ENCODE measurements at places on chromosomes 12 and 14. TPM values are rescaled to one million over a fixed set of nuclear protein-coding genes. Genes with fewer than 3 reads are reported as not detected.

- DNase-seq, result no peak
Measured at GRCh38 chr12:48349471-48349870, 1.2 kb downstream of the ZNF641 start.

Gene SMIM41
- total RNA-seq, result not detected

DNA sequence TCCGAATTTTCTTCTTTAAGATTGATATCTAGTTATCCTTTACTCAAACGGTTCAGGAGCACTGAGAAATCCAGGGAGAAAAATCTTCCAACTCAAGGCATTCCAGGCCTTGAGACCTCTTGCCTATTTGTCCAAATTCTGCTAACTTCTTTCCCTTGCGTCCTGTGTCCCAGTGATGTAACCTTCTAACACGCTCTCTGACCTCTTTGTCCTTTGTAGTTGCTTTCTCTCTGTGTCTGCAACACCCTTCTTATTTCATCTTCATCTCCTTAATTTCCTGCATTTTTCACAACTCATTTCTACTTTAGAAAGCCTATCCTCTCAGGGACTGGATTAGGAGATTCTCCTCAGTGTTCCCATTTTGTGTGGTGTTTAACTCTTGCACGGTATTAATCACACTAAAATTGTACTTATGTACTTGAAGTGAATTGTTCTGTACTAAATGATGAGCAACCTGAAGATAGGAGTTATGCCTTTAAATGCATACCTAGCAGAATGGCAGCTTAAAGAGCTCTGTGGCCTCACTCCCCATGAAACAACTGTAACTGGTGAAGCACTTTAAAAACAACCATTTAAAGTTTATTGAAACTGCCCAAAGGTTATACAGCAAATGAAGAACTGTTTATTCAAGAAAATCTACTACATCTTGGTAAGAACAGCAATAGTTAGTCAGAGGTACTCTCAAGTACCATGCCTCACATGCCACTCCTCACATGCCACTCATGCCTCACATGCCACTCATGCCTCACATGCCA, 7.4 kb upstream of the SNAPC1 start:
- no peak for DNase-seq

DNA sequence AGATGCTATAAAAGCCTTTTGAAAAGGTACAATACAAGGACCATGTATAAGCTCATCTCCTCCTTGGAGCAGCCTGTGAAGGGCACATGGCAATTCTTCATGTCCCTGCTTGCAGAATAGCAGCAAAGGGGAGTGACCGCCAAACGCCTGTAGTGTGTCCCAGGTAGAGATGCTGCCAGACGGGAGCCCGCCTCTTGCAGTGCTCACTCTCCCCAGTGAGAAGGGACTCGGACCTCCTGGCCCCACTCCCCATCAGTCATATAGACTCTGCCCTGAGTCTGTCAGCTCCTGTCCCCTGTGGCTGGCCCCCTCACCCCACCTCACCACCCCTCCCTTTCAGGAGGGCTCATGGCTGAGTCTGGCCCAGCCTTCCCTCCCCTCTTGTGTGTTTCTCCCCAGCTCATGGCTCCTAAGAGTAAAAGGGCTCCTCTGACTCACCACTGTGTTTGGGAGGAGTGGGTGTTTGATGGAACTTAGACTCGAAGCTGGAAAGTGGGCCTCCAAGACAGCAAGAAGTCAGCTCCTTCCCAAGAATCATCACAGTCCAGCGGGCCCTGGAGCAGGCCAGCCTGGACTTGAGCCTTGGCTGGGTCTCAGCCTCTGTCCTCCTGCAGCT, 40.9 kb downstream of the DEGS2 start:
- DNase-seq, result peak; percentile 21

DNA sequence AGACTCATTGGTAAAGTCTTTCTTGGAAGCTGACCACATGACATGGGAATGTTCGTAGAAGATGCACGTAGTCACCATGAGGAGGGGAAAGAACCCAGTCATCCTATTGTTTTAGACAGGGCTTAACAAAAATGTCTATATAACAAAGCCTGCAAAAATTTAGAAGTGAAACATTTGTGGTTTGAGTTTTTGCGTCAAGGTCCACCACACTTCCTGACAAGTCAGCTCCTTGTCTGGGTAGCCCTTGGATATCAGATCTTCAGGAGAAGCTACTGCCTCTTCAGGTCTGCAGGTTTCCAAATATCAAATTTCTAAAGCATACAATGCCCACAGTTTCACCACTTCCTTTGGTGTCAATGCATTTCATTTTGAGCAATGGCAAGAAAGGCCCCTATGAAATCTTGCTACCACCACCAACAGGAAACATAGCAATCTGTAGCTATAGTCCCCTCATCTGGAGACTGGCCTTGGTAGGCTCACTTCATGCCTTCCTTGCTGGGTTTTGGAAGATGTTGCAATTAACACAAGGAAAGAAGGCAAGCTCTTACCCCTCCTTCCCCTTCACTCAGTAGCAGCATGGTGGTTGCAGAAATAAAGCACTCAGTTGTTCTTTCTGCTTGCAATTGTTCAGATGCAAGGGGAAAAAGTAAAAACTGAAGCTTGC, 235.2 kb downstream of the PCNX1 start:
- DNase-seq, result peak; percentile 60

DNA sequence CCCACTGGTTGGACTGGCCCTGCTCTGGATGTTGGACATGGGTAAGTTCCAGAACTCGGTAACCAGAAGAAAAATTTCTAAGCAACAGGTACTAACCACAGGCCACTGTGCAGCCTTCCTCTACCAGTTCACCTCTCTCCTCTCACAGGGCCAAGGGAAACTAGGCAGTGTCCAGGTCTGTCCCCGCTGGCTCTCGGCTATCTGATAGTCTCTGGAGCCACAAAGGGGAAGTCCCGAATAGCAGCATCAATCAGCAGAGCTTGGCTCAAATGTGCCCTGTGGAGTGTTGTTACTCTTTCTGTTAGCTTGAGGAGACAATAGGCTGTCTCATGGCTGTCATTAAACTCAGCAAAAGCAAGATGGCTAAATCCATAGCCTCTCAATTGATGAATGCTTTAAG, 73.2 kb downstream of the TSPAN11 start:
- no peak for DNase-seq

Gene CLEC2D
- 240 TPM for total RNA-seq

- no peak for DNase-seq
Measured at GRCh38 chr12:43158126-43158525, 393.9 kb downstream of the ADAMTS20 start.

- peak; percentile 74 for DNase-seq
Measured at GRCh38 chr12:122064025-122064777, 14.4 kb upstream of the MLXIP start.

GRCh38 chr14:103294091-103294490, 39.9 kb upstream of the EIF5 start:
- no peak for DNase-seq

- peak; percentile 97 for DNase-seq
Measured at GRCh38 chr14:59188461-59189090, at the start of gene DAAM1. DAAM1 (plus strand) TSS chr14:59188667; CDS start chr14:59263478, 74,811 bp downstream.

DNA sequence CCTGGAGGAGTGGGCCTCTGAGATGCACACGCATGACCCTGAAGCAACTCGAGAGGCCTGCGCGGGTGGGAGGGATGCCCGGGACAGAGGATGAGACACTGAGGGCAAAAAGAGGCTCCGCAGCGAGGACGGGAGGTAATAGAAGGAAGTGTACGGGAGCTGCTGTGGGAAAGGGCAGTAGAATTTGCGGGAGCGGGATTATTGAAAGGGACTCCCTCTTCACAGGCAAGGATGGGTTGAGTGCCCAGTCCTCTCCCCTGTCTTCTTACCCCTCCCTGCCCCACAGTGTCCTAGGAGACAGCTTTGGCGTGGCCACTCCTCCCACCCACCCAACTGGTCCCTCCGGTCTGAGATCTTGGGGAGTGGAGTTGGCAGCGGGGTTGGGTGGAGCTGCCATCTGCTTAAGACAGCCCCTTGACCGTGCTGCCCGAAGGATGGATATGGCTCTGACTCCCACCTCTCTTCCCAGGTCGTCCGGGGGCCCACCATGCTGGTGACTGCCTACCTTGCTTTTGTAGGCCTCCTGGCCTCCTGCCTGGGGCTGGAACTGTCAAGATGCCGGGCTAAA, 15.7 kb upstream of the ESPL1 start:
- no peak for DNase-seq

DNA sequence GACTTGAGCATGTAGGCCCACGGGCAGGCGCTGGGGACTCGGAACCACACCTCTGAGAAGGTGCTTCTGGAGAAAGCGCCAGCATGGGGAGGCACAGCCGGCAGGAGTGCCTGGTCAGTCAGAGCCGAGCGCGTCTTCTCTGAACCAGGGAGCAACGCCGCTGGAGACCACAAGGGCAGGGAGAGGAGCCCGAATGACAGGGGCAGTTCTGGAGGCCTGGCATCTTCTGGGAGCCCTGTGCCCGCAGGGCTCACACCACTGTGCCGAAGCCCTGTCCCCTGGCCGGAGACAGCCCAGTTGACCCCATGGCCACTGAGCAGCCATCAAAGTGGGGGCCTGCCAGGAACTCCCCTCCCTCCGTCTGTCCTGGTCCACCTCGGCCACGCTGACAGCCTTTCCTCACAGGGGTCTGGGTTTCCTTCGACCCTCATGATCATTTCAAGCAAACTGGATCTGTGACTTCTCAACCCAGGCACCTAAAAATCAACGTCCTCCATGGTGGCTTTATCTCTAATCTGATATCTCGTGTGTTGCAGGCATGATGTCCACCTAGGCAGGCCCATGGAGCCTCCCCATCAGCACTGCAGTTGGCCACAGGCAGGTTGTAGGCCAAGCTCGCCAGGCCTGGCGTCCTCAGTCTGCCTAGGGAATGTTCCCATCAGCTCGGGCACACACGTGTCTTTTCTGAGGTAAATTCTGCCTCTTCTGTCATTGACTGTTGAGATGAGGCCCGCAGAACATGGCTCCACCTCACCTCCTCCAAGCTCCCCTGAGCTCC, 299.3 kb upstream of the RTL1 start:
- DNase-seq, result no peak

Gene TTC6
- total RNA-seq, result not detected

Gene LGALS3
- 4.5 TPM for total RNA-seq

GRCh38 chr14:100868621-100869370, 34.7 kb downstream of the RTL1 start:
- DNase-seq, result no peak

Gene B4GALNT3
- 2.8 TPM for total RNA-seq

Gene SLC25A47
- not detected for total RNA-seq

Gene TOMM20L
- not detected for total RNA-seq

DNA sequence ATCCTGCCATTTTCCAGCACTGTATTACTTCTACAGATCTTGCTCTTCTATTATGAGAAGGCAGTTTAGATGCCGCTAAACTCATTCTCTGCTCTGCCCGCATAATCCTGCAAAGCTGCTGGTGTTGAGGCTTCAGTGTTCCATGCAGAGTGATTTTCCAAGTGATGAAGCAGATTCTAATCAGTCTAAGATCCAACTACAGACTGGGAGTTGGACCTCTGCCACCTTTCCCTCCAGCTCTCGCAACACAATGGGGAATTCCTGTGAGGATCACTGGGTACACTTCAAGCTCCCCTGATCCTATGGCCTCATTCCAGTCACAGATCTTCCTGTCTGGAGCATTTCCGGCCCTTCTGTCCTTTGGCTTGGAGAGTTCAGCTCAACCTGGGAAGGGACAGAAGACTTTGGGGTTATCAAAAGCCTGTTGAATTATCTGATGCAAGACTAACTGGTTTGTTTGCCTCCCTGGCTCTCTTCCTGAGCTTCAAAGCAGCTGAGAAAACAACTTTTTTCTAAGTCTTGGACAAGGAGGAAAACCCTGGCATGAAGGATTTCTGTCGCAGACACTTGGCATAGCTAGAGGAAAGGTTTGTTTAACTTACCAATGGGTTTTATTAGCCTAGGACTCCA, 333.9 kb downstream of the ZFP36L1 start:
- DNase-seq, result no peak

DNA sequence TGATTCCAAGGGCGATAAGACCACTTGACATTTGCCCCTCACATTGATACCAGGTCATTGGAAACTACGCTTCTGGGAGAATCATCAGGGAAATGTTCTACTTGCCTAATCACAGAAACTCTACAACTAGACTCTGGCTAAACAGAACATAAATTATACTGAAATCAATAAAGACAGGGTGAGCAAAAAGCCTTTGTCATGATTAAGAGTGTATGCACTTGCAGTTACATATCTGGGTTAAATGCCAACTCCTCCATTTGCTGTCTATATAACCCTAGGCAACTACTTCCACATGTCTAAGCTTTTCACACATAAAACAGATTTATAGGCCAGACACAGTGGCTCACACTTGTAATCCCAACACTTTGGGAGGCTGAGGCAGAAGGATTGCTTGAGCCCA, 125.7 kb downstream of the PHLDA1 start:
- no peak for DNase-seq

DNA sequence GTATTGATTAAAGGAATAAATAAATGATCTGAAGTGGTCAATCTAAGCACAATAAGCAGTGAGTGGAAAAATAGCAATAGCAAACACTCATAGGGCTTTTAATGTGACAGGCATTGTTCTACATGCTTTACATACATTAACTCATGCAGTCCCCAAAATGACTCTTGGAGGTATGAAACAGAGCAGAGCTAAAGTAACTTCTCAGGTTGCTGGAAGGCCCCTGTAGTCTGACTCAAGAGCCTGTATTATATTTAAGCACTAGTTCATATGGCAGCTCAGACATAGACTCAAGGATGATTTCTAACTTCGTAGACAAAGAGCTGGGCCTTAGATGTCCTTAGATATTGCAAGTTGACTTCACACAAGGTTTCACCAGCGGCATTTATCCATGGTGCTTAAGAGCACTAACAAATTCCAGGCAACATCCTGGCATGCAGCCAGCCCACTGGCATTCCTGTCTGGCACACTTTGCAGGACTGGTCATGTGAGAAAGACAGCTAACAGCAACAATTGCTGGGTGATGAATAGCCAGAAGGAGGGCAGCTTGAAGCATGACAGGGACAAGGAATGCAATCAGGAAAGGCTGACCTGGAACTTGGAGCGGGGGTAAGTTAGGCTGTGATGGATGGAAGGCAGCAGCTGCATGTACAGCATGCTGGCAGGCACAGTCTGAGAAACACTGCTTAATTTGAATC, 22.9 kb upstream of the KTN1 start:
- no peak for DNase-seq

GRCh38 chr12:27998658-27999057, 26.1 kb upstream of the PTHLH start:
- no peak for DNase-seq

GRCh38 chr12:34347367-34347766, 325.1 kb downstream of the ALG10 start:
- DNase-seq, result no peak

Gene NKX2-1
- 0.25 TPM for total RNA-seq

DNA sequence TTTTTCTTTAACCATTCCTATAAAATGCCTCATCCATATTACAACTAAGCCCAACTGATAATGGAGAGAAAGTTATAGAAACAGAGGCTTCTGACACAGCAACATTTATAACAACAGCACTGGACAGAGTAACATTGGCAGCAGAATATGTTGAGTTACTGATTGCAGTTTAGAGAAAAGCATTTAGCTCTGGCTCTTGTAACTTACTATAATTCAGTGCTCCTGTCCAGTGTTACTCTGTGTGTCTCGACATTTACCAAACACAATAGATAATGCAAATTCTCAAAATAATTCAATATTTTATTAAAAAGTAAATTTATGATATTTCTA, 356.1 kb downstream of the CEP128 start:
- DNase-seq, result no peak

Gene KCNA5
- total RNA-seq, result not detected

GRCh38 chr14:35419429-35419841, 14.9 kb upstream of the NFKBIA start:
- no peak for DNase-seq

Gene NOC4L
- total RNA-seq, result 41.2 TPM

Gene WNT1
- not detected for total RNA-seq

Measured in activated CD8-positive, alpha-beta T cell treated with anti-CD3 and anti-CD28 coated beads for 36 hours (primary cell).